ENCODE measurements at places on chromosomes 5 and 9.

GRCh38 chr9:129247285-129248153 lies 69.5 kb upstream of the IER5L start:
- DNase-seq = no peak

GRCh38 chr9:86585422-86586143 lies 231.4 kb upstream of the TUT7 start:
- DNase-seq = no peak

- DNase-seq = no peak
Observed at GRCh38 chr9:131623655-131624330, 78.5 kb downstream of the PRRT1B start.

DNA sequence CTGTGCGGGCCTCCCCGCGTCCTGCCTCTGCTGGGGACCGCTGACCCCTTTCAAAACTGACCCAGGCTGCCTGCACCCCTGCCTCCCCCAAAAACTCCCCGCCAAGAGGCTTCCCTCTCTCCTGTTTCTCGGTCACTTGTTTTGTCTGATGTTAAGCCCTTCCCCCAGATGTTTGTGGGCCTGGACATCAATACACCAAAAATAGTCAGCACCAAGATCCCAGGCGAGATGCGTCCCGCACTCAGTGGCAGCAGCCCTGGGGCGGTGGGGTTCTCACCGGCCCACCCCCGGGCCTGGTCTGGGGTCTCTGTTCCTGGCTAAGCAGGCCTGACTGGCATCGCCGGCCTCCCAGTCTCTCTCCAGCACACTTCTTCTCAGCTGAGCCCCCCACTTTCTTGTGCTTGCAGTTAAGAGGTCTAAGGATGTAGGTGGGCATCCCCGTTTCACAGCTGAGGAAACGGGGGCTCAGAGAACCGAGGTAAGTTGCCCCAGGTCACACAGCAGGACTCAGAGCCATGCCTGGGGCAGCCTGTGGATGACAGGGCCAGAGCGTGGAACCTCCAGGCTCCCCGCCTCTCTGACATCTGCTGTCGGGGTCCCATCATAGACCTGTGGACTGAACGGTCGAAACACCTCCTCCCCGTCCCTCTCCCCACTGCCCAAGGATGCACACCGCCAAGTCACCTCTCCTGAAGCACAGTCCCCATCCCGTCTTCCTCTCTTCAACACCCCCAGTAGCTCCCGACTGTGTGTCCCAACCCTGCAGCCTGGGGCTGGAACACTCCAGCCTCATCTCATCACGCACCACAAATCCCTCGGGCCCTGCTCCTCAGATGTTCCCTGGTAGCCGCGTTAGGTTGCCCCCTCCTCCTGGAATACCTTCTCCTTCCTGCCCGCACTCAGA lies 16.8 kb downstream of the FIBCD1 start:
- no peak for DNase-seq

GRCh38 chr9:99778836-99779235 lies 42.8 kb upstream of the NR4A3 start:
- DNase-seq = no peak

DNA sequence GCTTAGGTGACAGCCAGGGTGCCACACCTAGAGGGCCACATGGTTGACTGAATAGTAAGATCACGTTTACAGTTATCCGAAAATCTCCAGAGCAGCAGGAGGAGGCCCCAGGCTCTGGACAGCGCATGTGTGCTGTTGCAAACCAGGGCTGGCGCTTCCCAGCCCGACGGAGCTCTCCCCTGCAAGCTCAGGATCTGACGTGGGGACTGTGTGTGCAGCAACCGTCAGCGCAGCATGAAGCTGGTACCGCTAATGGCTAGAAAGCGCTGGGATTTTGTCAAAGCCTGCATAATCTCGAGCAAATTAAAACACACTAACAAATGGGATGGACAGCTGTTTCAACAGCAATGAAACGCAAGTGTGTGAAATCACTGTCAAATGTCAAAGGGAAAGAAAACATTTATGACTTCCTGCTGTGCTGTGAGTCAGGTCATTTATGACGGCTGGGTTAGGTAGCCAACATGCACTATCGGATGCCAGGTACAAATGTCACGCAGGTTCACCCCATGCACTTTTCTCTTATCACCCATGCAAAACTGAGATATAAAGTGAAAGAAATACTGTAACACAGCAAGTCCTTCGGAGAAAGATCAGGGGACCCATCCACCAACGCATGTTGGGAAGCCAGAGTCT lies 7.5 kb downstream of the SURF4 start:
- no peak for DNase-seq

DNA sequence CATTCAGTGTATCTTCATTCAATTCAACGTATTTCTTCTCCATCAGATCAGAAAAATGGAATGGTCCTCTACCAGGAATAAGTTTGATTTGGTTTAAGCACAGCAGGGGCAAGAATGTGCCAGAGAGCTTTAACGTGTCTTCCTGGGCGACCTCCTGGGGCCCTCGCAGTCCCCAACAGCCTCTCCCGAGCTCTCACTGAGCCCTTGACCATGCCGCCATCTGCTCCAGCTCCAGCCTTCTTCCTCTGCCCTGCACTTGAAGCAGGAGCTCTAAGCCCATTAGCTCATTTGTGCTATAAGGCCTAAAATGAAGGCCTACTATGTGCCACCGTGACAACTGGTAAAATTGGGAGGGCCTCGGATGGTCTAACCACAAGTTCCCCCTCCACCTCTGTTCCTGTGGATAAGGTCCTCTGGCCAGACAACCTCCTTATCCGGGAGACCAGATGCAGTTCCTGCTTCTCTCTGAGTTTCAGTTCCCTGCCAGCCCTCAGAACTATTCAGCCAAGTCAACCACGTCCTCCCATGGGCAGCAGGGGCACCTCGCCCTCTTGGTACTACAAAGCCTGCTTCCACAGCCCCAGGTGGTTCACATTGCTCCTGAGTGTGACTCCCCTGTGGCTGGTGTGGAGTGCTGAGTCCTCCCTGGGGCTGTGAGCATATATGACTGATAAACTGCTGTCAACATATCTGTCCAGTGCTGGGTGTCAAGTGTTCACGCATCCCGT lies 35.8 kb downstream of the C5orf15 start:
- no peak for DNase-seq

DNA sequence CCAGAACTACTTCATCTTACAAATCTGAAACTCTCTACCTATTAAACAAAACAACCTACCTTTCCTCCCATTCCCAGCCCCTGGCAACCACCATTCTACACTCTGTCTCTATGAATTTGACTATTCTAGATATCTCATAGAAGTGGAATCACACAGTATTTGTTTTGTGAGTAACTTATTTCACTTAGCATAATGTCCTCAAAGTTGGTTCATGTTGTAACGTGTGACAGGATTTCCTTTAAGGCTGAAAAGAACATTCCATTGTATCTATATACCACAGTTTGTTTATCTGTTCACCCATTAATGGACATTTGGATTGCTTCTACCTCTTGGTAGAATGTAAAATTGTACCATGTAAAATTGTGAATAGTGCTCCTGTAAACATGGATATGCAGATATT lies 70.1 kb upstream of the NXNL2 start:
- DNase-seq = no peak

DNA sequence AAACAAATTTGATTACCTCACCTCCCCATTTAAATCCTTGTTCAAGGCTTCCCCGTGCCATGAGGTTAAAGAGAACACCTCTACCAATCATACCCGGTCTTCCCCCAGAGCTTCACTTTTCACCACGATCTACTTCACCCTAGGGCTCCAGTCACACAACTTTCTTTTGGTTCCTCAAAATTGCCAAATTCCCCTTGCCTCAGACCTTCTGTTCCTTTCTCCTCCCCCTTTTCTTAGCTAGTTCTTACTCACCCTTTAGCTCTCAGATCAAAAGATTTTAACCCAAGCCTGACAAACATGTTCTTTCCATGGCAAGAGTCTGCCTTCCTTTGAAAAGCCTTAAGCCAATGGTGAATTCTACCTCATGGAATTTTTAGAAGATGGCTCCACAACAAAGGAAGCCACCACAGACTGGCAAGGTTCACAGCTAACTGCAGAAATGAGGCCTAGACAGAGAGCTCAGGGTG lies 56.7 kb downstream of the MAPKAP1 start:
- DNase-seq = peak; percentile 83

DNA sequence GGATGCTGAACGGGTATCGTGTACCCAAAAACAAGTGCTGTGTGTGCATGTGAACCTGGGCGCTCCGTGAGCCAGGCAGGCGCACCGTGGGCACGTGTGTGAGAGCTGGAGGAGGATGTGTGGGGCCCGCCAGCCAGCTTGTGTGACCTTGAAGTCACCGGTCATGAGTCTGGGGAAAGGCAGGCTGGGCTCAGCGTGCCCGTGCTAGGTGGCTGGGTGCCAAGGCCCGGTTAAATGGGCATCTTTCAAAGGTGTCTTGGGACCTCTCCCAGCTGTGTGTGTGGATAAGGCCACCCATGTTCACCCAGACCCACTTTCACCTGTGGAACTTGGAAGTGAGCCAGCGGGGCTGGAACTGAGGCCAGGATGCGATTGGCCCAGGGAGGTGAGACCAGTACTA lies 3.4 kb downstream of the KCNT1 start:
- no peak for DNase-seq

DNA sequence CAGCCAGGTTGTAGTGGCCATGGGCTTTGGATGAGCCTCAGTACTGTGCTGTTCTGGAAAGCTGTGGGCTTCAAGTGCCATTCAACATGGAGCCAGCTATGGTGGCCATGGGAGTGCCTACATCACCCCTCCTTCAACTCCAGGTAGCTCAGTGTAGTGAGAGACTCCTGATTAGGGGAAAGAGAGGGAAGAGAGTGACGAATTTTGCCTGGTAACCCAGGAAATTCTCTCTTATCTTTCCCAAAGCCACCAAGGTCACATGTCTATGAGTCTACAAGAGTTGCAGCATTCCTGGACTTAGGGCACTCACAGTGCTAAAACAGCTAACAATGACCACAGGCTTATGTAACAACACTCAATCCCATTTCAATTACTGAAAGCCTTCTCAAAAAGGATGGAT lies 81.7 kb upstream of the SPTLC1 start:
- DNase-seq = peak; percentile 50

DNA sequence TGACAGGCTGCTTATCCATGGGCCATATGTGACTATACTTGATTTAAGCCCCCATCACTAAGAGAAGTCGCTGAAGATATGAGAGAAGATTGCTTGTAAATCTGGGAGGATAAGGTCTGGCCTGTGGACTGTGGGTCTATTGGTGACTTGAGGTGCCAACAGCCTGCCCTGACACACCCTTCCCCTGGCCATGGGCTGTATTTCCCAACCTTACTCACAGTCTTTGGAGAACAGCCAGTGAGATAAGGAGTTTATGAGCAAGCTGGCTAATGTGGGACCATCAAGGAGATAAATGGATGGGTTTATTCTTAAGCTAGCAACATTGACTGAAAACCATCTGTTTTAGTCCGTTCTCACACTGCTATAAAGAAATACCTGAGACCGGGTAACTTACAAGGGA lies 231.3 kb downstream of the ZSWIM6 start:
- DNase-seq = no peak

DNA sequence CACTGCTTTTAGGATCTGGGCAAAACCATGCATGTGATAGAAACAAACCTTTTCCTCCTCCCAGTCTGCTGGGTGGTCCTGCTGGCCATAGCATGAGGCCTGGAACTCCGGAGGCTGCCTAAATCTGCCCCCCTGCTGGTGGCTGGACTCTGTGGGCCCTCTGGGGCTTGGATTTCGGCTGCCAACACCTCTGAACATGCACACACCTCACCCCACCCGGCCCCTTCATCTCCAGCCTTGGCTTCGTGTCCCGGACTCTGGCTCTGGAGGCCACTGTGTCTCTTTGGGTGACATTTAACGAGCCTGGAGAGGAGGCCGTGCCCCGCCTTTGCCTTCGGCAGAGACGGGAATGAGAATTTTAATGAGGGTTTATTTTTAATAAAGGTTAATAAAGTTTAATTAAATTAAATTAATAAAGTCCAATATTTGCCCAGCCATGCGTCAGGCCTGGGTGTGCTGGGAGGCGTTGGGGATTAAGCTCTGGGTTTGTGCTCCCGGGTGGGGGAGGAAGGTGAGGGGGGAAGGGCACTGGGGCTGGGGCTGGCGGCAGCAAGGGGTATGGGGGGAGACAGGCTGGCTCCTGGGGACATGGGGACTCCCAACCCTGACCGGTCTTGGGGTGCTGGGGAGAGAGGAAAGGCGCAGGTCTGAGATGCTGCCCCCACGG lies 251.8 kb downstream of the PBX3 start:
- DNase-seq = no peak

GRCh38 chr5:6338135-6338534 lies 40.2 kb downstream of the MED10 start:
- DNase-seq = no peak

DNA sequence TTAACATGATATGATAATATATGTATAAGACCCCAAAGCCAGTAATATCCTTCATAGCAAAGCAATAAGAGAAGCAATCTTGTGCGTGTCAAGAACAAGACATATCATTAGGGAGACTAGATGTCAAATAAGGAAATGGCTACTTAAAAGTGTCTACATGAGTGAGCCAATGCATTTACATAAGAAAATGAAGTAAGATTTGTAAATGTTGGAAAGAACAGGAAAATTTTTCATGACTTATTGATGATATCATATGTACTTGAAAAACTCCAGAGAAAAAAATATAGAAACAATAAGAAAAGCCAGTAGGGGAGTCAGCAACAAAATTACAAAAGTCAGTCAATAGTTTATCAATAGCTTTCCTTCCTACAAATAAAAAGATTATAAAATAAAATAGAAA lies 13.8 kb upstream of the MCTP1 start:
- DNase-seq = no peak

DNA sequence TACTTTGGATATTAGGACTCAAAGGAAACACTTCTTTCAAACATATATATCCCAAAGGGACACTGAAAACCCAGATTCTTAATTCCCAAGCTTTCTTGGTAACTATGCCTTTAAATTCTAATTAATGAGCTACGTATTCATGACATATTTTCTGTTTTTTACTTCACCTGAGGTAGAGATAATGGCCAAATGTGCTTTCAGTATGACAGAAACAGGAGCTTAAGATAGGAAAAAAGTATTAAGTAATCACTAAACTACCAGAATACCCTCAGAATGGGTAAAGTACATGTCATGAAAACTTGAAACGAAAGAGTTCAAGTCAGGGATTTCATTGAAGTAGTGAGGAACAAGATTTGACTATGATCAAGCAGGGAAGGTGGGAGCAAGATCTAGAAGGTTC lies 478.5 kb downstream of the AGTPBP1 start:
- no peak for DNase-seq

GRCh38 chr5:79745255-79745654 lies 55.6 kb downstream of the CMYA5 start:
- no peak for DNase-seq

DNA sequence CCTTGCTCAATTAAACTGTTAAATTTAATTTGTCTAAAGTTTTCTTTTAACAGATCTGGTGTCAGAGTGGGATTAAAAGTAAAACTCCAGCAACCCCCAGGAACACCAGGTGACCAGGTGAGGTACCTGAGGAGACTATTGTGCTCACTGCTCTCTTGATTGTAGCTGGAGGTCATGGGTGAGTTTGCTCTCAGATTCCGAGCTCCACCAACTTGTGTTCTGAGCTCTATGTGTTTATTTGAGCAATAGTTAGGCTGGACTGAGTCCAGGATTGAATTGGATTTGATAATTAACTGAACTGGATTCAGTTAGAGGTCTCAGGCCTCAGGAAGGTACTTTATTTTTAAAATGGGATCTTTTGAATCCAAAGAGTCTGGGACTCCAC lies 17.9 kb upstream of the SCGB3A2 start:
- DNase-seq = no peak

- peak; percentile 99 for DNase-seq
Observed at GRCh38 chr9:88651682-88652633, 117.0 kb downstream of the NXNL2 start.

- DNase-seq = no peak
Observed at GRCh38 chr9:114247077-114247476, 75.8 kb upstream of the ORM1 start.
